ENCODE measurements at places on chromosomes 12 and 14.
A peak's percentile ranks its signal among the peaks of the same experiment; 100 is the strongest.

DNA sequence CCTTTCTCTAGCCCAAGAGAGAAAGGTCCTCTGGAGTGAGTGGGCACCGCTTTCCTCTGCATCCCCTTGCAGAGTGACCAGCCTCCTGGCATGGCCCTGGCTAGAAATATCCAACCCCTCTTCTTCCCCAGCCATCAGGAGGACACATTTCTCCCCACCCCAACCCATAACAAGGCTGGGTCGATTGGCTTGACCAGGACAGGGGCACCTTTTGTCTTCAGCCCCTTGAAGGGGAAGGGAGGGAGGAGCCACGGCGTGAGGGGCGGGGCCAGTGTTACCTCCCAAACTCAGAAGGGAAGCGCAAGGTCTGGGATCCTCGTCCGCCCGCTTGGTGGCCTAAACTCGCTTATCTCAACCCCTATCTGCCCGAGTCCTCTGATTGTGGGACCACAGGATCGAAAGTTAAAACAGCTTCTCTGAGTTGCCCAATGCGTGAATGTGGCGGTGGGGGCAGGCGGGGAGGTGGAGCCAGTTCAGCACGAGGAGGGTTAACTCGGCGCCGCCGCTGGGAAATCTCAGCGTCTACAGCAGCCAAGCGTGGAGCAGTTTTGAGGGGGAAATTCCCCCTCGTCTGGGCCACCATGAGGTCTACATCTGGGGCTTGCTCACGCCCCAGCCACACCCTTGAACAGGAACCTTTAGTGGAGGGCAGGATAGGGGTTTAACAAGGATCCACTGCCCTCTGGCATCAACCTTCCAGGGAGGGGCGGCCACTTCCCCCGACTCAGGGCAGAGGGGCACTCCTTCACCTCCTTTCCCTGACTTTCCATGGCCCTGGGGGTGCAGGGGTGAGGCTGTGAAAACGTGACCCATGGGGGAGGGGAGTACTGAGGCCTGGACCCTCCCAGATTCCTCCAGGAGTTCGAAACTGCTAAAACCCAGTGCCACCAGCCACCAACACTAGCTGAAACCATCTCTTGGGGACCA is 795 bp downstream of the STAT6 start:
- DNase-seq = peak; percentile 71

DNA sequence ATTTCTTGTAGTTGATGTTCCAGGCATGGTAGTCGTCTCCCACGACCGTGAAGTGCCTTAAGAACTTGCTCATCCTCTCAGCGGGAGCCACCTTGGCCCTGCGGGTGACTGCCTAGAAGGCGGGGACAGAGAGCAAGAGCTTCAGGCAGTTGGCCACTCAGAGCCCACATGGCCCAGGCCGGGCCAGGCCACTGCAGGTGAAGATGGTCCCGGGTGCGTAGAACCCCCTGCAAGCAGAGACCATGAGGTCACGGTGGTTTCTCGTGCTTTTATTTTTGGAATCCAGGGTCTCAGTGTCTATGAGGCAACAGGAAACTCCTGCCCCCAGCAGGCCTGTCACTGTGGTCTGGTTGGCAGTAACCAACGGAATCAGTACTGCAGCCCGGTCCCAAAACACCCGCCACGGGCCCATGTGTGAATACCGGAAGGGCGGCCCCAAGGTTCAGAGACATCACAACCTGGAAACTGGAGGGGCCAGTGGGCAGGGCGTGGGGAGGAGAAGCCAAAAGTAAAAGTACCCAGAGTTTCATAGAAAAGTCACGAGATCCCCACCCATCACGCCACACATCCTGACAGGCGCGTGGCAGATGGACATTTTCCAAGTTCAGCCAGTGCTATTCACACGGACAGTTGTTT is 27.5 kb downstream of the HVCN1 start:
- peak; percentile 28 for DNase-seq

- DNase-seq = no peak
Measured at GRCh38 chr12:115482943-115483342, 794.5 kb downstream of the MED13L start.

DNA sequence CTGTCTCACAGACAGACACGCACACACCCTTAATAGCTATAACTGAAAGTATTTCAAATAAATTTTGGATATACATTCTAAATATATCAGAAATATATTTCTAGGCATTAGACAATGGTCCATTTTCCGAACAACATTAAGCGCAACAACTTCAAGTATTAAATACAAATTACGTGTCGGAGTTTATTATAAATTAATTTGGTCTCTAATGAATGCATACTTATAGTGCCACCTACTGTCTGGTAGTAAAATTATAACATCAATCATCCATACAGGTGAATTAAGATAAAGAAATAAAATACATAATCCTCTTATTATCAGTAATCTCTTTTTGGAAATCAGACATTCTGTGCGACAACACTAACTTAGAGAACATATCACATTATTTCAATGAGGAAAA is 27.2 kb upstream of the CMAS start:
- DNase-seq = no peak

- no peak for DNase-seq
Measured at GRCh38 chr14:62017651-62018230, 255.5 kb downstream of the SNAPC1 start.

DNA sequence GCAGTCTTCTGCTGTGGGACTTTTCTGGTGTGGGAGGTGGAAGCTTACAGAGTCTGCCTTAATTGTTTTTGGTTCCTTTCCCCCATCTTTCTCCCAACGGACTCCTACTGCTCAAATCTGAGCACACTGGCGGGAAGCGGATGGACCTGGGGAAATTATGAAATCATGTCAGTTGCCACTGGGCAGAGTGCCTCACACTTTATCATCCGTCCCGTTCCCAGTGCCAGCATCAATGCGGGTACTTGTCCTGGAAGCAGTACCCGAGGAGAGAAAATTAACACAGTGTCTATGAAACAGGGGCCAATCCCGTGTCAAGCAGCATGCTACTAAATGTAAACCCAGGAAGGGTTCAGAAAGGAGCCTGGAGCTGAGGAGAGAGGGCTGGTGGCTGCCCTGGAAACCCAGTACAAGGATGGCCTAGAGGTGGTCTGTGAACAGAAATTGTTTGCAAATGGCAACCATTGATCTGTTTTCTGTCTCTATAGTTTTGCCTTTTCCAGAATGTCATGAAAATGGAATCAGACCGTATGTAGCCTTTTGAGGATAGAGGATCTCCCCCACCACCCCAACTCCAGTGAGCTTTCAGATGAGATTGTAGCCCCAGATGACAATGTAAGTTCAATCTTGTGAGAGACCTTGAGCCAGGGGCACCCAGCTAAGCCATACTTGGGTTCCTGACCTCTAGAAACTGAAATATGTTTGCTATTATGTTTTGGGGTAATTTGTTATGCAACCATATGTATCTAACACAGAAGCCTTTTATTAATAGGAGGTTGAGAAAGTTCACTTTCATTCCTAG is 908 bp upstream of the CDKL1 start:
- no peak for DNase-seq

DNA sequence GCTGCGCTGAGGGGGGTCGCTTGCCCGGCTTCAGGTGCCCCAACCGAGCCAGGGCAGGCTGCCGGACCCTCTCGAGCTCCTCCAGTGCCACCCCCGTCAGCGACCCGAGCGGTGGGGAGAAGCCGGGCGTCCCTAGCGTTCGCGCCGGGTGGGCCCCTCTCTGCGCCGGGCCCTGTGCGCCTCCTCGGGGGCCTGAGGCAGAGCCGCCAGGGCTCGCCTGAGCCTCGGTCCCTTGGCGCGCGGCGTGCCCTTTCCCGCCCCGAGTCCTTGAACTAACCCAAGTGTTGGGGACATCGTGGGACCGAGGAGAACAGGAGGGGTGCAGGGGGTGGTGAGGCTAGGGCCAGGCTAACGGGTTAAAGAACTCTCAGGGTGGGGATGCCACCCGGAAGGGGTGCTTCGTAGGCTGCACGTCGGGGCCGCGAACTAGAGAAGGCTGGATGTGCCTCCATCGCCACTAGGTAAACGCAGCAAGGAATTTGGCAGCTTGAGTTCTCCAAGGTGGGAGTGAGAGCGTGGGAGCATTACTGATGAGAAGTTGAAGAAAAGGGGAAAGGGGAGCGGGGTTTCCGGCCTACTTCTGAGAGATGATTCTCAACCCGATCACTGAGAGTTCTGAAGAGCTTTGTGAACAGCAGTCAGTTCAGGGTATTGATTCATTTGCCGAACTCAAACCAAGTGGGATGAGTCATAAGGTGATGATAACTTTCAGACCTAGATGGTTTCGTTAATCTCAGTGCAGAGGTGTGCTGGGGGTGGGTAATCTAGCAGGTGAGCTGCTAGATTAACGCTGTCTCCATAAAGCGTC is 618 bp downstream of the RNF34 start:
- DNase-seq = peak; percentile 54

- DNase-seq = no peak
Measured at GRCh38 chr14:27236601-27237000, 638.8 kb upstream of the NOVA1 start.

DNA sequence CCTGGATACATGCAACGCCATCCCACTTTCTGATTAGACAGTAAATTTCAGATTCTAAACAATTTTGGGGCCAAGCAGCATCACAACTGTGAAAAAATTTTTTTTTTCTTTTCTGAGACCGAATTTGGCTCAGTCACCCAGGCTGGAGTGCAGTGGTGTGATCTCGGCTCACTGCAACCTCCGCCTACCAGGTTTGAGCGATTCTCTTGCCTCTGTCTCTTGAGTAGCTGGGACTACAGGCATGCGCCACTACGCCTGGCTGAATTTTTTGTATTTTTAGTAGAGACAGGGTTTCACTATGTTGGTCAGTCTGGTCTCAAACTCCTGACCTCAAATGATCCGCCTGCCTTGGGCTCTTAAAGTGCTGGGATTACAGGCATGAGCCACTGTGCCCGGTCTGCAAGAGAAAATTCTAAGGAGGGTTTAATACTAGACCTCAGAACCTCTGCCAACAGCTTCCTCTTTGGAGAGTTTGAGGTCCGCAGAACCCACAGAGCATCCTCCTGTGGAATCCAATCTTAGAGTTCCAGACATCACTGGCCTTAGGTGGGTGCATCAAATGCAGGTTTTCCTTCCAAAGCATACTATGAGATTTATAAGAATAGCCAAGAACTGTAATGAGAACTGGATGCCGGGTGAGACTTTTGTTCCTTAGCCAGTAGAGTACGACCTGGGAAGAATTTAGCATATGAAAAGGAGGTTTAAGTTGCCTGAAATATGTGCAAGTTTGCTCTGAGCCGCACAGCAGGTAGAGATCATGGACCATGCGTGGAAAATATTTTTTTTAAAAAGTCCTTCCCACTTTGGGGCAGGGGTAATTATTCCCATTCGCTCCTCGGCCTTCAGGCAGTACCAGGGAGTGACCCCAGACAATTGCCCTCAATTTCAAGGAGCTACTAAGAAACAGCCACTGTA is 7.8 kb upstream of the PHC1 start:
- DNase-seq = no peak

GRCh38 chr12:25839470-25839869 is 119.0 kb upstream of the RASSF8 start:
- DNase-seq = no peak

DNA sequence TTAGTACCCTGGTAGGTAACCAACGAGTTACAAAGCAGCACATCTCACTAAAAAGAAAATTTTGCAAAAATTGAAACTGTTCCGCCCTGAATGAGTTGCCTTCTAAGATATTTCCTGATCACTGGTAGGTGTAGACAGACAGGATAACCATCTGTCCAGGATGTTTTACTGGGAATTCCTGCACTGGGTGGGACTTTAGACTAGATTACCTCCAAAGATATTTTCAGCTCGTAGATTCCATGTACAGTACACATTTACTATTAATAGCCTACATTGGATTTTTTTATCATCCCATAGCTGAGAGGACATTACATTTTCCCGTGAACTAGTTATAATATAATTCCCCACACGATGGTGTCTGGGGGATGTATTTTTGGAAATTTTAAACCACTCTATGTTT is 139.6 kb downstream of the DYRK2 start:
- no peak for DNase-seq

GRCh38 chr14:30195941-30196340 is 268.3 kb upstream of the PRKD1 start:
- no peak for DNase-seq

- DNase-seq = peak; percentile 3
Measured at GRCh38 chr14:92122351-92122677, 545 bp downstream of the CPSF2 start.

- no peak for DNase-seq
Measured at GRCh38 chr14:90848944-90849731, 32.9 kb upstream of the TTC7B start.

DNA sequence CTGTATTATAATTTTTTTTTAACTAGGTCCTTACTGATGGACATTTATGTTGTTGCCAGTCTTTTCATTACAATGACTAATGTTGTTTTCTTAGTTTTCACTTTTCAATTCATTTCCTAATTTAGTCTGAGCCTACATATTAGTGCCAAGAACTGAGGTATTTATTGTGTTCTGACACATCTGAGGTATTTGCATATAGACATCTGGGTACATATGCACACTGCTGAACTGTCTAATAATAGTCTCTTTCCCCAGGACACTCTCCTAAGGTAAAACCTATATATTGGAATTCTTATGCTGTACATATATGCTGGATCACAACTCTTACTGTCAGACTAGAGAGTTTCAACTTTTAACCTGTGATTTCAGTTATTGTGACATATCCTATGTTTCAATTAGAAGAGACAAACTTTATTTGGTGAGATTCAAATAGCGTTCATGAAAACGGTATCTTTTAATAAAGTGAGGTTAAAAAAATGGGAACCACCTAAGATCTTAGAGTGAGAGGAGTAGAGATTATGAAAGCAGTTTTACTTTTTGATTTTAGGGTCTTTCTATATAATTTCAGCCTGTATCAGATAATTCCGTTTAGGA is 263.2 kb downstream of the RAD51B start:
- no peak for DNase-seq

DNA sequence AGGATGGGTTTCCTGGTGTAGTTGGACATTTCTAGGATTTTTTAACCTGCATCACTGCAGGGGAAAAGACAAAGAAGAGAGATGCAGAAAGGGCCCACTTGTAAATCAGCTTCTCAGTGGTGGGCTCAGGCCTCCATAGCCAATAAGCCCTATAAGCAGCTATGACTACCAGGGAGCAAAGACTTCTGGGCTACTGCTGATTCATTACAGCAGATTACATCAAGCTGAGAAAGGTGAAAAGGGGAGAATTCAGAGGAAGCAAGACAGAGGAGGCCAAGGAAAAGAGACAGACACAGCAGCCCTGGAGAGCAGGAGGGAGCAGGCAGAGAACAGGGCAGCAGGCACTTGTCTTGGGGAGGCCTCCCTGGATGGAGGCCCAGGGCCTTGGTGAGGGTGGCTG is 95.2 kb downstream of the KCNA5 start:
- DNase-seq = no peak
